ENCODE measurements at places on chromosomes 6 and 20.

- DNase-seq: no peak
Observed at GRCh38 chr6:113122060-113122459, 735.1 kb upstream of the MARCKS start.

DNA sequence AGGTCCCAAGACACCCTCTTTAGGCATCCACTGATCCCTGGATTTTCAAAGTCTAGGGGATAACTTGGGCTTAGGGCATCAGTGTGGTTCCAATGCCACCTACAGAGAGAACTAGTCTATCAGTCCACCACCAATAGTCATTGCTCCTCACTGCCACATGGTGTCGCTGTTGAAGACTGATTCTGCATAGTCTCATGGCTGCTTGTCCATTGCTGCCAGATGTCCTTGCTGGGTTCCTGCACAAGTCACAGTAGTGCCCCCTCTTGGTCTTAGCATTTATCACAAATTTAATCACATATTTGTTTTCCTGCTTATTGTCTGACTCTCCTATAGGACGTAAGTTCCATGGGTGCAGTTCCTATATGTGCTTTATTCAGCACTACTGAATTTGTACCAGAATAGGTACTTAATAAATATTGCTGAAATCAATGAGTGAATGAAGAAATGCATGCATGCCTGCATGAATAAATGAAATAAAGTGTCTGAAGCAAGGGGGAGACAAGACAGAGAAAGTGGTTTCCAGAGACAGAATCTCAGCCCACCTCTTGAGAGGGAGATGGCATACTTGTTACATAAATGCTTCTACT, 45.9 kb upstream of the RALY start:
- DNase-seq: peak; percentile 72

DNA sequence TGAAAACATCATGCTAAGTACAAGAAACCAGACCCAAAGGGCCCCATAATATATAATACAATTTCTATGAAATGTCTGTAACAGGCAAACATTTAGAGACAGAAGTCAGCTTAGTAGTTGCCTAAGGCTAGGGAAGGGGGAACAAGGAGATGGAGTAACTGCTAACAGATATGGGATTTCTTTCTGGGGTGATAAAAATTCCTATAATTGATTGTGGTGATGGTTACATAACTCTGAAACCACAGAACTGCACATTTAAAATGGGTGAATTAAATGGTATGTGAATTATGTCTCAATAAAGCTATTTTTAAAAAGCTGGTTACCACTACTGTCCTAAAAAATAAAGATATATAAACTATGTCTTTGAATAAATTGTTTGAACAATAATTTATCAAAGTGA, 3.2 kb downstream of the CEP162 start:
- no peak for DNase-seq

GRCh38 chr6:159059885-159060506, 15.2 kb upstream of the TAGAP start:
- no peak for DNase-seq

DNA sequence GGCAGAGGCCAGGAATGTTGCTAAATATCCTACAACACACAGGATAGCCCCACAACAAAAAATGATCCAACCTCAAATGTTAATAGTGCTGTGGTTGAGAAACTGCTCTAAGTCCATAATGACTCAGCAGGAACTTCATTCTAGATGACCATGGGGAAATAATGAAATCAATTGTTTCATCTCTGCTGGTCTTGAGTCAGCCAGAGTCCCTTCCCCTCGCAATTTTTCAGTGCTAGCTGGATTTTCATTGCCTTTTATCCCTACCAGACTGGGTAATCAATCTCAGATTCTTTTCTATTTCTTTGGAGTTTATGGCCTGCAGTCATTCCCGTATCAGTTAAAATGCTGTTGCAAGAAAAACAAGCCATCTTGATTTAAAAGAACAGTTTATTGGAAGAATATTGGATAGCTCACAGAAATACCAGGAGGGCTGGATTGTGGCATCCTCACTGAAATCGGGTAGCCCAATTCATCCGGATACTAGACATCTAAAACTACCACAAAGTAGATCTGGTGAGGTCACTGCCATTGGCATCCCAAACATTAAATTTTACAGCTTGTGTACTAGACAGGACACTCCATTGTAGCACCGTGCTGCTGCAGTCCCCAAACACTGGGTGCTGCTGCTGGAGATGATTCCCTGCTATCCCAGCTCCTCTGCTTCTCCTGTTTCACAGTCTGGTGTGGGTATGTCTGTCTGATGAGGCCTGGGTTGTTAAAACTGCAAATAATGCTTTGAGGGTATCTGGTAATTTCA, 30.3 kb upstream of the POPDC3 start:
- no peak for DNase-seq

DNA sequence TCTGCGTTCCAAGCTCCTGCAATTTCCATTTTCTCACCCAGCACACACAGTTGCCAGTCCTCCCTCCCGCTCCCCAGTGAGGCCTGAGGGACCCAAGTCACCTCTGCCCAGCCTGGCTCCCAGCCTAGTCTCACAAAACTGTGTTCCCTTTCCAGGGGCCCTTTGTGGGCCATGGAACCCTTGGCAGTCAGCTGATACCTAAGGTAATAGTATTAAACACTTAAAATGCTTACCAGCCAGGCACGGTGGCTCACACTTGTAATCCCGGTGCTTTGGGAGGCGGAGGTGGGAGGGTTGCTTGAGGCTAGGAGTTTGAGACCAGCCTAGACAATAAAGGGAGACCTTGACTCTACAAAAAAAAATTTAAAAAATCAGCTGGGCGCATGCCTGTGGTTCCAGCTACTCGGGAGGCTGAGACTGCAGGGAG, 3.2 kb upstream of the RBM38 start:
- no peak for DNase-seq

DNA sequence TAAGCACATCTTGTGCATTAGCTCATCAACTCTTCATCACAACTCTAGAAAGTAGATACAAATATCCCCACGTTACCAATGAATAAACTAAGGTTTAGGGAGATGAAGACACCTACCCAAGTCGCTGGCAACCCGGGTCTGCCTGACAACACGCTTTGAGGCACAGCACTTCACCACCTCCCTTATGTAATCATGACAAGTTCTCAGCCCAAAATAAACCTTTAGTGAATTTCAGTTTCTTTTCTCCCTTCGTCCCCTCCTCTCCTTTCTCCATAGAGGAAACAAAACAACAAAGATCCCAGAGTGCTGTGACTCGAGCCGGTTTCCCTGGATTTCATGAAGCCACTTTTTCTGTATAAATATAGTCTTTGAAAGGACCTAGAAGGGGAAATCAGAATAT, 105.4 kb downstream of the MAFB start:
- no peak for DNase-seq

DNA sequence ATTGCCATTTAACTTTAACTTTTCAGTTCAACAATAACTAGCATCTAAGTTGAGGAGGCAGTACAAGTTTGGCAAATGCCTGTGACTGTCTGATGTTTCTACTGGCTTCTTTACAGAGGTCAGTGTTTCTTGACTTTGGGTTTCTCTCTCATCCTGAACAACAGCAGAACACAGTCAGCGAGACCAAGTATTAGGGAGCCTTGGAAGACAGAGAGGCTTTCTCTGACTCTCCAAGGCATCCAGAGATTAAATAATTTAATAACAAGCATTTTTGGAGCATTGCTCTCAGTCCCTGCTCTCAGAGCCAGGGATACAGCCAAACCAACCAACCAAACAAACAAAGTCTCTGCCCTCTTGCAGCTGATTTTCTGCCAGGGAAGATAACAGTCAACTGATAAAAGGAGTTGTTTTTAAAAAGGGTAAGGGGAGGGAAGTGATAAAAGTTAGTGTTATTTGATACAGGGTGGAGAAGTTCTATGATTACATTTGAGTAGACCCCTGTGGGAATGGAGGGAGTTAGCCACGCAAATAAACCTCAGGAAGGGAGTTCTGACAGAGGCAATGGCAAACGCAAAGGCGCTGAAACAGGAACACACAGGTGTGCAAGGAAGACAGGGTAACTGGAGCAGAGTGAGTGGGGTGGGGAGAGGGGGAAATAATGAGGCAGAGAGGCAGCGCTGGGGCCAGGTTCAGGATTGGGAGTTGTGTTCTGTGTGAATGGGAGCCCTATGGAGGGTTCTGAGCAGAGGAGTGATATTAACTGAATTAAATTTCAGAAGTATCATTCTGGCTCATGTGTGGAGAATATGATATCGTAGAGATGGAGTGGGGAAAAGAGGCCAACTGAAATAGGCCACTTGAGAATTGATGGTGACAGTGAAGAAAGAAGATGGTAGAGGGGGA, 55.2 kb downstream of the SEL1L2 start:
- no peak for DNase-seq

DNA sequence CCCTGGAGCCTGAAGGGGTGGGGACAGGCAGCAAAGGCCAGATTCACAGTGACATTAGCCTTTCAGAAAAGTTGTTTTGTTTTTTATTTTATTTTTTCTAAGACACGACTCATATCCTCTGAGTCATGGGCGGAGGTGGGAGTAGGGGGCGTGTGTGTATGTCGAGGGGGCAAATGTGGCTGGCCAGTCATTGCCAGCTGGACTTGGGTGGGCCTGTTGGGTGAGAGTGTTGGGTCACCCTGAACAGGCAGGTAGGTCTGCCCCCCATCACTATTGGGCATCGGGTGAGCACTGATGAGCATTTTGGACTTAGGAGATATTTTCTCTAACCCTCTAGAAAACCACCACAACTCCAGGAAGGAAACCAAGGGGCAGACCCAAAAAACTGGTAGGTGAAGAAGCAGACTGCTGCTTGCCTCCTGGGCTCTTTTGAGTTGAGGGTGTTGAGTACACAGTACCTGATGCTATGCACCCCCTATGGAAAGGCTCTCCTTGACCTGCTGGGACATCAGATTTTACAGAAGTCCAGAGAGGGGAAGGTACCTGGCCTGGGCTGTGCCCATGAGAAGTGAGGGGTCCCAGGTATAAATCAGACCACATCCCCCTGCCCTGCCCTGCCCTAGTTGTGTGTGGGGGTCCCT, 5.6 kb downstream of the SMIM29 start:
- no peak for DNase-seq
